MG63 (cell line): ENCODE measurements at places on chromosomes 5 and 9.

GRCh38 chr9:105257809-105258208 lies 13.4 kb downstream of the SLC44A1 start:
- DNase-seq = no peak

DNA sequence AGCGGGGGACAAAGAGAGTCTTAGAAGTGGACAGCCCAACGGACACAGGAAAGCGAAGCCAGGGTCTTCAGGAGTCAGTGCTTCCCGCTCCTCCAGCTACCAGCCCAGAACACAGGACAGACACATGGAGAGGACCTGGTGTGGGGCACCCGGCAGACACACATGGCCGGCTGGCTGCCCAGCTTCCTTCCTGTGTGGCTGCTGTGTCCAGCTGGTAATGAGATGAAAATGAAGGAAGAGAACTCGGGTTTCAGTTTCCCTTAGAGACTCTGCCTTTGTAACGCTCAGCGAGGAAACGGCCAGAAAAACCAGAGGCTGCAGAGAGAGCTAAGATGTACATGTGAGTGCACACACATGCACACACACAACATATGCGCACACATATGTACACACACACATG lies 87.5 kb downstream of the SECISBP2 start:
- DNase-seq = no peak

- no peak for DNase-seq
Measured at GRCh38 chr5:18276939-18277338, 642.7 kb downstream of the TAF11L14 start.

DNA sequence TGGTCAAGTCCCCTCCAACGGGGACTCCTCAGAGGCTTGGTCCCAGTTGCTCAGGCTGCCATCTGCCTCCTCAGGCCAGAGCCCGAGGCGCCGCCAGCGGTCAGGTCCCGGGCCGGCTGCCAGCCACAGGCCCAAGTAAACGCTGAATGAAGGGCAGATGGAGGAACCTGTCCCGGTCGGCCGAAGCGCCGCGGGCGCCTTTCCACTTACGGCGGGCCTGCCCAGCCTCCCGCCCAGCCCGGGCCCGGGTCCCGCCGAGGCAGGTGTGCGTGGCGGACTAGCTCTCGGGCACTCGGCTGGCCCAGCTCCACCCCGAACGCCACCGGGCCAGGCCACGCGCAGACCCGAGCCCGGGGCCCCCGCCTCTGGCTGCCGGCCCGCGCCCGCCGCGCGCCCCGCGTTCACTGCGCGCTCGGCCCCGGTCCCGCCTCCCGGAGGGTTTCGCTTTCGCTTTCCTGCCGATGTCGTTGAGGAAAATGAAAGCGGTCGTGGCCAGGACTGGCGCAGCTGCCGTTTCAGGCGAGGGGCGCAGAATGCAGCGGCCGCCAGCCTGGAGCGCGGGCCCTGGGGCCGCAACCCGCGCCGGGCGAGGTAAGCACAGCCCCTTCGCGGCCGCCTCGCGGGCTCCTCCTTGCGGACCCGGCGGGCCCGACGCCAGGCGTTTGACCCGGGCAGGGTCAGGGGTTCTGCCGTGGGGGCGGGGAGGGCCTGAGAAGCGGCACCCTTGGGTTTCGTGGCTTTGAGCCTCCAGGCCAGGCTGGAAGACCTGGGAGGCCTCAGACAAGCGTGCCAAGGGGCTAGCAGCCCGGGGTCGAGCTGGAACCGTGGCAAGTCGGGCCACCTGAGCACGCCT lies 41.2 kb downstream of the SLC22A5 start:
- peak; percentile 91 for DNase-seq

GRCh38 chr9:71549023-71549422 lies 219.3 kb downstream of the CEMIP2 start:
- no peak for DNase-seq

DNA sequence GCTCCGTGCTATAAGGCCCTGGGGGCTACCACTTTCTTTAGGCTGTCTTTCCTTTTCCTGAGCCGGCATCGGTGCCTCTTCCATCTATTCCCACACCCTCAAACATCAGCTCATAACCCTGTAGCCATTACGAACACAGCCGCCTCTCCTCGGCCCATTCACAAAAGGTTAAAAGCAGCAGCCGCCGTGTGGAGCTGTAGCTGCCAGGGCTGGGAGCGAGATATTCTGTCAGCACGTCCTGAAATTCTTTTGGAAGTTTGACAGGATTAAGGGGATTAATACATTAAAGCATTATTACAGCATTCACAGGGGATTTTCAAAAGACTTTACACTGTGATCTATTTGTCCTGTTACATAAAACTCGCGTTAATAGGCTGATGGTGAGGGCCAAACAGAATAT lies 428.2 kb downstream of the CDK5RAP2 start:
- DNase-seq = no peak

- no peak for DNase-seq
Measured at GRCh38 chr9:137186385-137186784, 2.0 kb downstream of the ANAPC2 start.

GRCh38 chr5:55421074-55421529 lies 113.3 kb downstream of the MTREX start:
- DNase-seq = no peak

DNA sequence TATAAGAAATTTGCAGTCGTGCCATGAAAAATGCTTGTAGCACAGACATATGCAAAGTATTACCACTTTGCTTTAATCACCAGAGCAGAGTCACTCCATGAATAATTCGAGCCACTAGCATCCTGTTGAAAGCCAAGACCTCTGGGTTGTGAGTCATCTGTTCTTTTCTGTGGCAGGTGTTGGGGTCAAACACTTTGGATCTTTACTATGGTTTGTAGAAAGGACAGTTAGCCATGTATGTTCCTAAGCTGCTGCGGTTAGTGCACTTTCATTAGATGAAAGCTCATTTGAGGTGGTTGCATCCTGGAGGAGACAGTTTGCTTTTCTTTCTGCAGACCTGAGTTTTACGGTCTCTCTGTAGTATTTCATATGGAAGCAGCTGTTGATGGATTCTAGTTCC lies 223.7 kb downstream of the DMRT2 start:
- DNase-seq = no peak
